ENCODE measurements at places on chromosomes 5 and 9.

DNA sequence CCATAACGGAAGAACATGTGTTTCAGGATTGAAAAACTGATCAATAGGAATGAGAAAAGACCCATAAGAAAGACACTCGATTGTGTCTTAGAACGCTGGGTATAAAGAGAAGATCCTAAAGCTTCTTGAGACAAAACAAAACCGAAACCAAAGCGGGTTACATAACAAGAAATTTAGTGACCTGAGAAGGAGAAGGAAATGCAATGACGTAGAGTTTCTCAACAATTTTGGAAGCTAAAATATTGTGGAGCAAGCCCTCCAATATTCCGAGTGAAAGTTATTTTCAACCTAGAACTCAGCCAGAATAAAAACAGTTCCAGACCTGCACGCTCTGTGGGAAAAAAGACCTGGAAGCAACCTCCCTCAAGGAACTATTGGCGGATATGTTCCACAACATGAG lies 81.9 kb upstream of the FREM1 start:
- DNase-seq = no peak

GRCh38 chr5:133298447-133298846 lies 246.6 kb downstream of the HSPA4 start:
- DNase-seq = no peak

DNA sequence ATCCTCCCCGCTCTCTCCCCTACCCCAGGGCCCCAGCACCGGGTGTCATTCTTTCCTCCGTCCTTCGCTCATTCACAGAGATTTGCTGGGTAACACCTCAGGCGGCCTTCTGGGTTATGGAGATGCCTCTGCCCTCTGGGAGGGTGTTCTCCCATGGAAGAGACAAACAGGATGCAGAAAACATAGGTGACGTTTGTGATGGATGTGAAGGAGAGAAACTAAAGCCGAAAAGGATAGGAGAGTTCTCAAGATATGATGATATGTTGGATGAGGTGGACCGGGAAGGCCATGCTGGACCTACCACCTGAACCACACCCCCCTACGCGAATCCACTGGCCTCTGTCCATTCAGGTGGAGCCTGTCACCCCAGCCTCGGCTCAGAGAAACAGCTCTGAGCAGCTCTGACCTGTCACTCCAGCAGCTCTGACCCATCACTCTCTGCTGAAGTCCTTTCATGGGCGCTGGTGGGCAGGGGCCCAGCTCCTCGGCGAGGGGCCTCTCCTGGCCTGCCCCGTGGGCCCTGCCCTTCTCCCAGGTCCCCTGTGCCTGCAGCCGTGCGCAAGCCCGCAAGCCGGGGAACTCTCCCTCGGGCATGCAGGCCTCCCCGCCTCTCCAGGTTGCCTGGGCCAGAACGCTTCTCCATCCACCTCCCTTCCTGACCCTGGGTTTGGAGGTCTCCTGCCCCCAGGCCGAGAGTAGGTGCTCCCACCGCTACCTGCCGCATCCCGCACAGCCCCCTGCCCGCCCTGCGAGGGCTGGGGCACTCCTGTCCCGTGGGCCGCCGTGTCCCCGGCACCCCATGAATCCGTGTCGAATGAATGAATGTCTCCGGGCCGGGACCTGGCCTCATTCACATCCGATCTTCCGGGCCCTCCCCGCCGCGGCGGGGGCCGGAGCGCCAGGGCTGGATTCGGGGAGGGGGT lies 717 bp upstream of the NCS1 start:
- no peak for DNase-seq

GRCh38 chr9:137630679-137631078 lies 11.9 kb downstream of the EHMT1 start:
- no peak for DNase-seq

DNA sequence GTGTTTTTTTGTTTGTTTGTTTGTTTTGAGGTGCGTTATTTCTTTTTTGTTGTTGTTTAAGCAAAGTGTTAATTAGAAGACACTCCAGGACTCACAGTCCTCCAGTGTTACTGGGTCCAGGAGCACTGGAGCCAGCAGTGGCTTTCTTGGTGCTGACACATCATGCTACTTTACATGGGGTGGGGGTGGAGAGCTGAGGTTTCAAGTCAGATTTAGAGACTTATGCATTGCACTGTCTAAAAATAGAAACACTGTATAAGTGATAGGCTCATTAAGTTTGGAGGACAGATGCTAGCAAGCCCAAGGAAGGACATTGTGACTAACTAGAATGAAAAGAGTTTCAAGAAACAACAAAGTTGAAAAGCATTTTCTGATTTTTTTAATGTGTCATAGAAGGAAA lies 2209.2 kb downstream of the MAT2B start:
- no peak for DNase-seq

DNA sequence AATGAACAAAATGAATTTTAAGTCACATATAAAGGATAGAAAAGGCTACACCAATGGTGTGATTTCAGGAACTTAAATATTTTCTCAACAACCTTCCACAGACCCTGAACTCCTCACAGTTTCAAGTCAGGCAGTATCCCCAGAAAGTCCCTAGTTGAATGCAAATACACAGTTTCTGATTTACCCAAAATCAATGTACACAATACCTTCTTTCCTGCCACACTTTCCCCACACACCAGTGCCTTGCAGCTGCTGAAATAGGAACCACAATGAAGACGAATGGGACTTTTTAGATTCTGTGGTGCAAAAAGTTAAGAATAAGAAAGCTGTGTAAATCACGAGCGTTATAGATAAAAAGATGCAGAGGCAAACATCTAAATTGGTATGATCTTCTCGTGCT lies 552.4 kb upstream of the MEF2C start:
- no peak for DNase-seq

DNA sequence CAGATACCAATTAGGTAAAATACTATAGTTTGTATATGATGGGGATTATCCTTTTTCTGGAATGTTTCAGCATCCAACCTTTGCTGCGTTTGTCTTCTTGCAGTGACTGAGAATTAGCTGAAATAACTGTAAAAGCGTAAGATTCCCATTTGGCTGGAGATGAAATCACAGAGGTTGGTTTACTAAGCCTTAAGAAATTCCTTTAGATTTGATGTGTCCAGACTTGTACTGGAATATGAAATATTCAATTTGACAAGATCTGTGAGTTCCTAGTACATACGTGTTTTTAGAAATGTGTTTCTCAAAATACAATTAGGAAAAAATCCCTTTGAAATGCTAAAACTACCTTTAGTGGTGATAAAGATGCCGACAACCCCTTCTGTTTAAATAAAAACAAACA lies 286.0 kb upstream of the DMRT1 start:
- DNase-seq = no peak

DNA sequence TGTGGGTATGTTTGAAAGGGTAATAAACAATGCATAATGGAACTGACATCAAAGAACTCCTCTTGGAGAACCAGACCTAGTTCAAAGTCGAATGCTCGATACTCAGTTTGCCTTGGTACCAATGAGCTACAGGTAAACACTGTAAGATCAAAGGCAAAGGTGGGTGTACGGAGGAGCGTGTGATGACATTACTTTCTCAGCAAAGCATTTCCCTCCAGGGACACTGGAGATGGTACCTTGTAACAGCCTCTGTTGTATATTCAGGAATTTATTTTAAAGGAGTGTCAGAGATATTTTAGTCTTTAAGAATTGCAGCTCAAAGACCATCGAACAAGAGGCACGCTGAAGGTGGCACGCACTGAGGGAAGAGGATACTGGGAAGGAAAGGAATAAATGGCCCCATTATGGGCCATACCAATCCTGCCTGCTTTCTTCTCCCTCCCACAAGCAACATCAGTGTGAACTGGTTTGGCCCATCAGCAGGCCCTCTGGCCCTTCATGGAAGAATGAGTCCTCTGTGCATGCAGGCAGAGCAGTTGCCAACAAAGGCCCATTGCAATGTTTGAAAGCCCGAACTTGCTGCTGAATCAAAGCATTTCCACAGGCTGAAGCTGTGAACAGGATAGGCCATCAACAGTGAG lies 410.2 kb downstream of the ACTL7B start:
- no peak for DNase-seq
